ENCODE measurements at places on chromosomes 5 and 9.

DNA sequence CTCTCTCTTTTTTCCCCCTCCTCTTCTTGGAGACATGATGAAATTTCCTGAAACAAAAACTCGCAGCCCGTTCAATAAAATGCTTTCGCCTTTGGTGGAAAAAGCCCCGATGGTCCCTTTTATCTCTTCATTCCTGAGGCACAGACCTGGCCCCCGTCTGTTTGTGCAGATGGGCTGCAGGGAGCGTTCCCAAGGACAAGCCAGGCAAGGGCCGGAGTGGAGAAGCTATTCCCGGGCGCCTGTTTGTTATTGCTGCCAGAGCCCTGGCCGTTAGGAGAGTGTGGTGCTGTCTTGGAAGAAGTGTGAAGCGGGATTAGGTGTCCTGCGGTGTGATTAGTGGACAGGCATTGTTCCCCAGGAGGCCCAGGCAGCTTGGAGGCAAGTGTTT, 71.9 kb downstream of the SMIM23 start:
- no peak for DNase-seq

DNA sequence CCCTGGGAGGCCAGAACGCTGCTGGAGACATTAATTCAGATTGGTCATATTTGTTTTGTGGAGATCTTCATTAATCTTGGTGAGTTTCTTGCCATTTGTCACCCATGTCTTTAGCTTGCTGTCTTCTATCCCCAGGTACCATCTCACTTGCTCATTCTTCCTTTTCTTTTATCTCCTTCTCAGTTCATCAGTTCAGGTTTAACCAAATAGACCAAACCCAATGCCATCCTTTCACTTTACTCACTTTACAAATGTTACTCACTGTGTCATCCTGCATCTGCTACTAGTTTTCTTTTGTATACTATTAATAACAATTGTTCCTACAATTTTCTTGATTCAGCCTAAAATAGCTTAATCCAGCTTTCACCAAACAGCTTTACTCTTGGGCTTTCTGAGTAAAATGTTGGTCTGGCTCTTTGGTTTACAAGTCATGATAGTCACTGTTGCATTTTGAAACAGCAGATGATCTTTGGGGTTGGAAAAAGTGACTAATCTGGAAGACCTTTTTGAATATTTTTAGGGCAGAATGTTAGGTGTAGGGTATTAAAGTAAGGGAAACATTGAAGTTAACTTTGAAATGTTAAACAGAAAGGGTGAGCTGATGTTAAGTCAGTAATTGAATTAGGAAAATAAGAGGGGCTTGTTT, 246.9 kb downstream of the ZSWIM6 start:
- DNase-seq, result no peak

DNA sequence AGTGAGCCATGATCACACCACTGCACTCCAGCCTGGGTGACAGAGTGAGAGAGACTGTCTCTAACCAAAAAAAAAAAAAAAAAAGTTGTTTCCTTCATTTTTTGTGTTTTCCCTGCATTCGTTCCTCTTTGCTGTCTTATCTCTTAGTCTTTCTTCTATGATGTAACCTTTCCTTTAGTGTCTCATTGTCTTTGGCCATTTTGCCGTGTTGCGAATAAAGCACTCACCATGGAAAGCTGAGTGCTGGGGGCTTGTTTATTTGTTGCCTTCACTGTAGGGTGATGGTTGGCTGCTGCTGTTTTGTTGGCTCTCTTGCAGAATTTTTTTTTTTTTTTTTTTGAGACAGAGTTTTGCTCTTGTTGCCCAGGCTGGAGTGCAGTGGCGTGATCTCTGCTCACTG, 7.7 kb downstream of the EHMT1 start:
- DNase-seq, result no peak

GRCh38 chr5:116970318-116970717, 395.7 kb upstream of the SEMA6A start:
- no peak for DNase-seq

GRCh38 chr9:91835632-91836031, 114.4 kb downstream of the ROR2 start:
- DNase-seq, result no peak

- DNase-seq, result no peak
Measured at GRCh38 chr5:81326554-81326953, 25.2 kb downstream of the ZCCHC9 start.

- DNase-seq, result no peak
Measured at GRCh38 chr9:5428794-5429528, 8.8 kb downstream of the PLGRKT start.

DNA sequence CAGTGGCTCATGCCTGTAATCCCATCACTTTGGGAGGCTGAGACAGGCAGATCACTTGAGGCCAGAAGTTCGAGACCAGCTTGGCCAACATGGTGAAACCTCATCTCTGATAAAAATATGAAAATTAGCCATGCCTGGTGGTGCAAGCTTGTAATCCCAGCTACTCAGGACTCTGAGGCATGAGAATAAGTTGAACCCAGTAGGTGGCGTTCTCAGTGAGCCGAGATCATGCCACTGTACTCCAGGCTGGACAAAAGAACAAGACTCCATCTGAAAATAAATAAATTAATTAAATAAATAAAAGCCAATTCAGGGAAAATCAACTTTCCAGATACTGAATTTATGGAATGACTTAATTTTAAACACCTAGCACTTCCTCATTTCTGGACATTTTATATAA, 1722.1 kb downstream of the MAT2B start:
- no peak for DNase-seq

DNA sequence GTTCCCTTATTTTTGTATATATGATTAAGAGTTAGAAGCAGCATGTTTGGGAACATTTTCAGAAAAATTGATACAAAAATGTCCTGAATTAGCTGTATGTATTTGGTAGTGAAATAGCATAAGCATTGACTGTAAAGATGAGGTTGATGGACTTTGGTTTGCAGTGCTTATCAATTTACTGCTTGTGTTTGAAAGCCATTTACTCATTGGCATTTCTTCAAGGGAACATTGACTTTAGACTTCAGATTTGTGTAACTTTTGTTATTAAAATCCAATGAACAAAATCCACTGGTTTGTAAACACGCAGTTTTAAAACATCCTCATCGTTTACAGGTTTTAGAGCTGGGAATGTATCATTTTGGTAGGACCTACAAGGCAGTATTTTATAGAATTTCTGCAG, 61.3 kb downstream of the KDM4C start:
- no peak for DNase-seq

DNA sequence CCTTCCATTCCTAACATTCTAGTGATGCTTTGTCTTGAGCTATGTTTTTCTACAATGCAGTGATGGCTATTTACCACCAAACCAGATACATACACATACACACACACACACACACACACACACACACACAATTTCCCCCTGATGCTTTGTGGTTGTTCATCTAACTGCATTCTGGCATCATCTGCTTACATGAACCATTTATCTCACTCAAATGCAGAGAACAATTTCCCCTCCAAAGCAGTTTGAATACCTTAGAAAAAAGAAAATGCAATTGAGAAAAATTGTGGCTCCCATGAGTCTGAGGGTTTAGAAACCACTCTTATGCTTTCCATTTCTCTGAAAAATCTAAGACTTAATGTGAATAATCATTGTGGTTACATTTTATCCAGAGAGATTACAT, 1024.8 kb downstream of the TLE4 start:
- no peak for DNase-seq

DNA sequence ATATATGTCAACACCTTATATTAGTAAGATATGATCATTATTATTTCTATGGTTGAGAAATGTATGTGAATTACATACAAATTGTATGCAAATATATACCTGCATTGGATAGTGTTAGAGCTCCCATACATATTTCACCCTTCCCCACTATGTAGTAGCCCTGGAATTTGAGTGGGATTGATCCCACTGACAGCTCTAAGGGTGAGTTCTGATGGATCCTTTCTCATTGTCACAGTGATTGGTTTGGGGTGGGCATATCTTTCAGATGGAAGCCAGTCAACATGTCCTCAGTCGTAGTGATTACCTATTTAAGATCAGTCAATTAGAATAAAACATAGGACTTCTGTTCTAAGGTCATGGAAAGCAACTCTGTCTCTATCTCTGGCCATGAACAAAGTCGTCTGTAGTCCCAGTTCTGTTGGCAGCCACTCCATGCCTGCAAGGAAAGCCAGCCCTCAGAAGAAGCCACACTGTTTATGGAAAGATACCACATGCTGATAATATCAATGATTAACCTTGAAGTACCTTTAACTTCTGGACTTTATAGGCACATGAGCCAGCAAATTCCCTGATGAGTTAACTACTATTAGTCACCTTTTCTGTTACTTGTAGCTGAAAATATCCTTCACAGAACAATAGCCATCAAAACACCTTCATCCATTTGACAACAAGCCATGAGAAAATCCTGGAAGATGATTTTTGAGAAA, 5.1 kb upstream of the CCDC192 start:
- DNase-seq, result no peak

GRCh38 chr5:36026706-36027465, 35.7 kb upstream of the UGT3A1 start:
- no peak for DNase-seq

GRCh38 chr9:96551403-96551802, 68.2 kb downstream of the CDC14B start:
- DNase-seq, result no peak

DNA sequence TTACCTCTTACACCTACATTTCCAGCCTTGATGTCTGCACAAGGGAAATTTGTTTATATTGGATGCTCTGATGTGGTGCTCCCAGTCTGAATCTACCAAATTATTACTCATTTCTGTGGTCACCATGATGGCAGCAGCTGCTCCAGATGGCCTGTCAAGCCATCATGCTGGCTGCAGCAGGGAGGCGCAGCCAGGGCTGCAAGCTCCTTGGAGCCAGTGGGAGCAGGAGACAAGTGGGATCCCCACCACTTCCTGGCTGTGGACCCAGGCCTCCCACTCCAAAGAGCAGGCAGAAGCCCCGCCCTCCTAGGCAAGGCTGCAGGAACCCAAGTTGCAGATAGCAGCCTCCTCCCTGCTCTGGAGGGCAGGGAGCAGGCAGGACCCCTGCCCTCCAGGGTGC, 241.1 kb upstream of the ATP10B start:
- no peak for DNase-seq

GRCh38 chr9:131666029-131666428, 73.8 kb downstream of the RAPGEF1 start:
- DNase-seq, result no peak

GRCh38 chr5:156188016-156188415, 138.9 kb upstream of the SGCD start:
- DNase-seq, result no peak

GRCh38 chr5:159928122-159928909, 12.0 kb downstream of the ADRA1B start:
- DNase-seq, result no peak

DNA sequence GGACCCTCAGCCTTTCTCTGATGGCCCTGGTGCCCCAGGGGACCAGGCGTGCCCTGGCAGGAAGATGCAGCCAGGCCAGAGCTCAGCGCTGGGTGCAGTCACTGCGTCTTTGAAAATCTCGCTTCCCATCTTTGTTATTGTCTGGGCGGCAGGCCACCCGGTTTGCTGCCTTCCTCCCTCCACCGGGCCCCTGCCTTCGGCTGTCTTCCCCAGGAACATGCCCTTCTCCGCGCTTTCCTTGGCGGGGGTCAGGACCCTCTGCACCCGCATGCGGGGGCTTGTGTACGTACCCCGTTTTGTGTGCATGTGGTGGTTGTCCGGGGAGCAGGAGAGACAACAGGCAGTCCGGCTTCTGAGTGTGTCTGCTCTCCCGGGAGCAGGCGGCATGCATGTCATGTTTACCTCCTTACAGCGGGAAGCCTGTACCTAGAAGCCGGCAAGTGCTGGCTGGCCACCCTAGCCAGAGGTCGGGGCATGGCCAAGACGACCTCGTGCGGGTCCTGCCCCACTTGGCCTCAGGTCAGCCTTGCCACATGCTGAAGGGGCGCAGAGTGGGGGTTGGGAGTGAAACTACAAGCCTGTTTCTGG, 49.5 kb downstream of the DAB2IP start:
- DNase-seq, result no peak

DNA sequence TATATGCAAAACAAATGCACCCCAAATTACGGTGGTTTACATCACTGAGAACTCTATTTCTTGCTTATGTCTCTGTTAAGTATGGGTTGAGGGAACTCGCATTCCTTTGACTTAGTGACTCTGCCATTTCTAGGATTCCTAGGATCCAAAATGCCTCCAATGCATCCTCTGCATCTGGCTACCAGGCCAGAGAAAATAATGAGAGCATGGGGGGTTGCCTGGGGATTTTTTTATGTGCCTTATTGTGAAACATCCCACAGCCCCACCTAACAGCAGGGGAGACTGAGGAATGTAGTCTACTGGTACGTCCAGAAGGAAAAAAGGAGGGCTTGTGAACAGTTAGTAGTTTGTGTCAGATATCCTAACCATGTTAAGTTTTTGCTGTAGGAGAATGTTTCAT, 466.0 kb upstream of the ARRDC3 start:
- DNase-seq, result no peak

- no peak for DNase-seq
Measured at GRCh38 chr5:132981288-132981687, 17.9 kb upstream of the AFF4 start.

- DNase-seq, result peak; percentile 82
Measured at GRCh38 chr9:99368341-99369326, 146.6 kb downstream of the SEC61B start.

DNA sequence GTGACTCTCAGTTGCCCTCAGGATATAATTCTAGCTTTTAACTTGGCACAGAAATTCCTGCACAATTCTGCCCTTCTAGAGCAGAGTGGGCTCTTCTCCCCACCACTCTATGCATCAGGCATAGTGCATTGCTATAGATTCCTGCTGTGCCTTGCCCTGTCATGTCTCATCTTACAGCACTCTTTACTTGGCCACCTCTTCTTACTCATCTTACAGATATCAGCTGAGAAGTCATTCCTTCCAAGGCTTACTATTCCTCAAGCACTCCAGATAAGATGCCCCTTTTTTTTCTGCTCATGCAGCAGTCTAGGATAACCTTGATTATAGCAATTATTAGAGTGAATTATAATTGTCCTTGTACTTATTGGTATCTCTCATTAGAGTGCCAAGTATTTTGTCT, 5.6 kb downstream of the FAM221B start:
- DNase-seq, result no peak

GRCh38 chr9:123493627-123494026, 137.6 kb downstream of the CRB2 start:
- no peak for DNase-seq

DNA sequence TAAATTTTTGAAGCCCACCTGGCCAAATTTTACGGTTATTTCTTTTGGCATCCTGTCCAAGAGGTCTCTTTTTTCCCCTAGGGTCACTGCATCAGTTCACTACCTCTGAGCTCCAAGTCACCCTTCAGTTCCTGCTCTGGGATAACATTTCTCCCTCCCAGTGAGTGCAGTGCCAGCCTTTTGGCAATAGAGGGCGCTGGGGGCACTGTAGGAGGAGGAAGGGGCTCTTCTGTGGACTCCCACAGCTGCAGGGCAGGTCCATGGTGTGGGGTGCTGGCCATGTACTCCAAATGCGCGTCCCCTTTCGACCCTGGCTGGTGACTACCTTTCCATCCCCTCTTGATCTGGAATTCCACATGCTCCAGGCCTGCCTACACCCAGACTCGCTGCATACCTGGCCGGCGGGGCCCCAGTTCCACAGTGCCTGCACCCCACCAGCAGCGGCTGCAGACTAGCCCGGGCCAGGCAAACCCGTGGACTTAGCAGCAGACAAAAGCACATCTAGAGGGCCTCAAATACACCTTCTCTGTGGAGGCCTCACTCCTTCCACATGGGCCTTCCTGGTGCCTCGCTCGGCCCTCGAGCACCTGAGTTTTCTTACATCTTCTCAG, 20.3 kb upstream of the NINJ1 start:
- DNase-seq, result no peak

Data from left forelimb (tissue), 1 donor.